ENCODE measurements at places on chromosomes 4 and X.

DNA sequence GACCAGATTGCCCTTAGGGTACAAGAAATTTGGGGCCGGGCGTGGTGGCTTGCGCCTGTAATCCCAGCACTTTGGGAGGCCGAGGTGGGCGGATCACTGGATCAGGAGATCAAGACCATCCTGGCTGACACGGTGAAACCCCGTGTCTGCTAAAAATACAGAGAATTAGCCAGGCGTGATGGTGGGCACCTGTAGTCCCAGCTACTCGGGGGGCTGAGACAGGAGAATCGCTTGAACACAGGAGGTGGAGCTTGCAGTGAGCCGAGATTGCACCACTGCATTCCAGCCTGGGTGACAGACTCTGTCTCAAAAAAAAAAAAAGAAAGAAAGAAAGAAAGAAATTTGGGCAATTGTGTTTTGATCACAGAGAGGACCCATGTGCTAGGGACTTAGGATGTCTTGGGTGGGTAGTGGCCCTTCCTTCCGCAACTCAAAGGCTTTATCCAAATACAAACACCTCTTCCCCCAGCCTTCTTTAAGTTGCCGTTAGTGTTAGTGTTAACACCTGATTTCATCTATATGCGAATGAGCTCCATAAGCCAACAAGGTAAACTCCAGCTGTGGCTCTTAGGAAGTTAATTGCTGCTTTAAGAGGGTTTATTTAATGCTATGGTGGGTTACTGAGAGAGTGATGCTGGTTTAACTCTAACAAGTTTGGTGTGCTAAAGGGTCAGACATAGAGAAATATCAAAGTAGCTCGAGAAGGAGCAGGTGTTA lies 8.6 kb upstream of the CCDC110 start:
- no peak for DNase-seq

DNA sequence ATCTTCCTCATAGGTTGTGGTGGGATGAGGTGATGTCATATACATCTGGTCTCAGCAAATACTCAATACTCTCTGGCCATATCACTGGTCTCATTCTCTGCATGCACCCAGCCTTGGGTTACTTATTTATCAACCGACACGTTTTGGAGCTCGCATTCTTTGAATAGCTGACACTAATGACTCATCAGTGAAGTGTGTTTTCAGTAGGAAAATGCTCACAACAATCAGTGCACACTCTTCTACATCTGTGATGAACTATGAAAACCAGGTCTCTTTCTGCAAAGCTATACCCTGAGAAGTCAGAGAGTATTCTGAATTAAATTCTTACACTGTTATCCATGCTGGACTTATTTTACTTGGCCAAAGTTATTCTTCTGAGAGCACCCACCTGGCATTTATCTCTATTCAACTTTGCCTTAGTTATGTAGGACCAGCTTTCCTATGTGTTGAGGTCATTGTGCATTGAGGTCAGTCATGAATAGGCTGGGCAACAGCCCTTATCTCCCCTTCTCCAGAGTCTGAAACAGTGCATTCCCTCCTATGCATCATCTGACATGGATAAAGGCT lies 58.7 kb upstream of the DHX15 start:
- DNase-seq, result no peak

- peak; percentile 46 for DNase-seq
Measured at GRCh38 chr4:106315476-106315967, 487 bp downstream of the TBCK start.

DNA sequence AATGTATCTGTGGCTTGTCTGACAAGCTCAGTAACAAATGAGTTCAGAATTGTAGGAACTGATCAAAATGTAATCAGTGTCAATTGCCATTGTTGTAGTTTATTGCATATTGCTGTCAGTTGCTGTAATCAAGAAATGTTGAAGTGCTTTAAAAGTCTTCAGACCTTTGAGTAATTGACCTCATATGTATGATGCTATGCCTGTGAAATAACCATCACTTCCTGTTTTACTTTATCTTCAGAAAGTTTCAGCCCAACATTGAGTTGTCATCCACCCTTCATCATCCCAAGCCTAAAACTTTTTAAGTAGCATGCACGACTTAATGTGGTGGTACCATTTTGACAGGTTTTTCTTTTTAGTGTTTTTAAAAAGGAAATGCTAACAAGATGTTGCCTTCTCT lies 212.4 kb downstream of the ARHGAP10 start:
- no peak for DNase-seq

DNA sequence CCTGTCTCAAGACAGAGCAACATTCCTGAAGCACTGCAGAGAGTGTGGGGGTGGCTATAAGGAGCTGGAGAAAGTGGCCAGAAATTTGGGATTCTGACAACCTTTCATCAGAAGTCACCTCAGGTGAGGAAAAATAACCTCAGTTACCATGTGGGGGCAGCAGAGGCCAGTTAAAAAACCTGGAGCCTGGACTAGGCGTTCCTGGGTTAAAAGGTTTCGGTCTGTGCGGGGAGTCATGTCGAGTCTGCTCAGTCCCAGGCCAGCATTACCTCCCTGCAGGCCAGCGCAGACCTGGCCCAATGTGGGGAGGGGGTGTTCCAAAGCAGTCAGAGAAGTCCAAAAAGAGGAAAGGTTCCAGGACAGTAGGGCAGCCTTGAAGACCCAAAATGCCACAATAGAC lies 10.9 kb upstream of the NALF2 start:
- peak; percentile 32 for DNase-seq

- DNase-seq, result no peak
Measured at GRCh38 chrX:73400136-73400748, 46.6 kb upstream of the CDX4 start.
